EL (cell line): ENCODE measurements at places on chromosomes 11 and 22.

DNA sequence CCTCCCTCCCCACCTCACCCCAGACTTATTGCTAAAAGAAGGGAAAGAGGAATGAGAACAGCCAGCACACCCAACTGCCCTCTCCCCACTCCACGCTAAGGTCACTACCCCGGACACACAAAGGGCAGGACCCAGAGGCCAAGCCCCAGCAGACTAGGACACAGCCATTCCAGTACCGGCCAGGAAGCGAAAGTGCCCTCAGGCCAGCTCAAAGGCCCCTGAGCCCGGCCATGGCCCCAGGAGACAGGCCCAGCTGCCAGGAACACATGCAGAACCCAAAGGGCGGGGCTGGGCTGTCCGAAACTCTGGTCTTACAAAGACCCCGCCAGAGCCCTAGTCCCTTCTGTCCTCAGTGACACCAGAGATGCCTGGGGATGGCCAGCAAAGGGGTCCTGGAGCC, 5.5 kb downstream of the RCOR2 start:
- DNase-seq, result no peak

GRCh38 chr11:46437122-46437689, 45.6 kb upstream of the CHRM4 start:
- no peak for DNase-seq

DNA sequence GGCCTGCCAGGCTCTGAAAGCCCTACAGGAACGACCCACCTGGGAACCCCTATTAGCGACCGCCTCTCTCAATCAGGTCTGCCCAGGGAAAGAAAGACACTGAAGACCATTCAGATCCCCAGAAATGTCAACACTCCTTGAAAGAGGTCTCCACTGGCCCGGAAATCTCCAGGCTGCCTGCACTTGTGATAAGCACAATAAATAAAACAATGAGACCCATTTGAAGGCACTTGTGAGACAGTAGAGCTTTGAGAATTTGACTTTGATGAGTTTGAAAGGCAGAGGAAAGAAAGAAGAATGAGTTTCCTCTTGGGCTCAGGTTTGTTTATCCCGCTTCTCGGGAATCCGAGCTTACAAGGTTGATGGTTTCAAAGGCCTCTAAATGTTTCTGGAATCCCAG, 416.3 kb downstream of the BUD13 start:
- DNase-seq, result no peak

DNA sequence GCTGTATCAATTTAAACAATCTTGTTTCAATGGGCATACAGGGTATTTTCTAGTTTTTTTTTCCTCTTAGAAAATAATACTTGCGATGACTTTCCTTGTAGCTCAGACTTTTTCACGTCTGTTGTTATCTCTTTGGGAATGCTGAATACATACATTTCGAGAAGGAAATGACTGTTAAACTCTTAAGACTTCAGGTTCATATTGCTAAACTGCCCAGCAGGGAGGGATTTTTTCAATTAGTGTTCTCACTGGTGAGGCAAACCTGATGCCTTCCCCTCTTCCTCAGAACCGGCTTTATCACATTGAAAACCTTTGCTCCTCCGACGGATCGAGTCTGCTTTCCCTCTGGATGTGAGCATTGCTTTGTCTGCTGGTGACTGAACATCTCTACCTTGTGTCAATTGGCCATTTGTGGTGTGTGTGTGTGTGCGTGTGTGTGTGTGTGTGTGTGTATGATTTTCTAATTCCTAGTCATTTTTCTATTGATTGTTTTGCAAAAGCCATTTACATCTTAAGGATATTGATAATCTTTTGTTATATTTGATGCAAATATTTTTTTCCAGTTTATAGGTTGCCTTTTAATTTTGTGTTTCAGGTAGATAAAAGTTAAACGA, 6.6 kb downstream of the NEAT1 start:
- DNase-seq, result peak; percentile 69

DNA sequence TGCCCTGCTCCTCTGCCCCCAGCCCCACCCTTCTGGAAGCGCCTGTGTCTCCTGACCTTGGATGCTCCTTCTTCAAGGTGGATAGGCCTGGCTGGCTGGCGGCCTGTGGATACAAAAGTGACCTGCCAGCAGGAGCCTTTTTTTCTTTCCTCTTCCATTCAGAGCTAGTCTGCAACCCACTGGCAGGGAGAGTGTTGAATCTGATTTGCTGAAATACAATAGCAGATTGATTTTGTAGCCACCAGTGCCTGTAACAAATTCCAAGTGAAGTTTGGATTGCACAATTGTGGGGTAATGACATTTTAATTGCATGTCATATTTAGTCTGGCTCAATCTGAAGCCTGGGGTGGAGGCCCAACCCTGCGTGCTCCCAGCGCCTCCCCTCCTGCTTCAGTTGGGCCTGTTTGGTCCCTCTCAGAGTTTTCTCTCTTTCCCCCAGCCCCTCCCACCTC, 97.2 kb downstream of the GRIK4 start:
- DNase-seq, result no peak
